ENCODE measurements at places on chromosomes 6 and 20.

DNA sequence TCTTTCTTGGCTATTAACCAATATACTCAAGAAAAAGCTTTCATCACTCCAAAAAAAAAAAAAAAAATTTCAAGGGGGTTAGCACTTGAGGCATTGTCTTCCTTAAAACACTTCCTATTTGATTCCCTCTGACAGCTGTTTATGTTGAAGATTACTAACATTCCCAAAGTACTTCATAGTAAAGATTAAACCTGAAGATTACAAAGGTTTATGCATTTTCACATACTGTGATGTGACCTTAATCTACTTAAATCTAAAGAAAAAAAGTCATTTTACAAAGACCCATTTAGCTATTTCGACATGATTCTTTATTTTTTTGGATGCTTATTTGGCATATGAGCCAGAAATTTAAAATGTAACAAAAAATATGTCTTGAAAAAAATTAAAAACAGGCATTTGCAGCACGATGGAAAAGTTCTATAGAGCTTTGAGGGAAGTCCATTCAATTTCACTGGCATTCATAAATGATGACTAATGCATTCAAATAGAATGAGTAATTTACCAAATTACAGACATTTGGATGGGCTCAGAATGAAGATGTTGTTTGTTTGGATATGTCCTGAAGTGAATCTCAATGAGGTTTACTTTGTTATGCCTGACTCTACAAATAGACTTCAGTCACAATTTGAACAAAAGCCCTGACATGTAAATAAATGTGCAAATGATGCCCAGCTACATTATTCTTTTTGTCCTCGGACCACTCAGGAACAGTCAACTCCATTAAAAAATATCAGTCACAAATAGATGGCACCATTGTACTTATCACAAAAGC is 674.6 kb upstream of the MARCKS start:
- DNase-seq, result no peak

DNA sequence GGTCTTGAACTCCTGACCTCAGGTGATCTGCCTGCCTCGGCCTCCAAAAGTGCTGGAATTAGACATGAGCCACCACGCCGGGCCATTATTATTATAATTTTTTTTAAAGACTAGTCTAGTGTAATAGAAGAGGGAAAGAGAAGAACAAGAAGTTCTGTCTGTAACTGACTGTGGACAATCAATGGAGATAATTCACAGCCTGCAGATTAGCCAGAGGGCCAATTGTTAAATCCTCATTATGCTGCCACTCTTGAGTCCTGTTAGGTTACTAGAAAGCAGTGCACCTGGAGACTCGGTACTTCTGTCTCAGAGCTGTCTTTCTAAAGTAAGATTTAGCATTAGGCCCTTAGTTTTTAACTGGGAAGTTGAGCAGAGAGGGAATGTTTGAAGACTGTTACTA is 37.5 kb downstream of the CARMIL1 start:
- DNase-seq, result no peak

DNA sequence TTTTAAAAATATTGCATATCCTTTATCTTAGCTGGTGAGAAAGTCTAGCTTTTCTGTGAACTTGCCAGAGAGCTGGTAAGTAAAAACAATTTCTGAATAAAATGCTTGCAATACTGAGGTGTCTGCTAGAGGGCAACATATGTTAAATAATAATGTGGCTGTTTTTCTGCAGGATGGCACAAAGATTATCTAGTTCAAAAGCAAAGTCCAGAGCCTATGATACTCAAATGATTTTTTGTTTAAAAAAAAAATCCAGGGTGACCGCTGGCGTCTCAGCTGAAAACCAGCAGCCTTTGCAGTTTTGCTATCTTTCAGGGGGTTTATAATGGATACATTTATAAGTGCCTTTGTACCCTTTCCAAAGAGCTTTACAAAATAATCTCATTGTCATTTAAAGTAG is 194.9 kb downstream of the PHACTR1 start:
- DNase-seq, result peak; percentile 70

DNA sequence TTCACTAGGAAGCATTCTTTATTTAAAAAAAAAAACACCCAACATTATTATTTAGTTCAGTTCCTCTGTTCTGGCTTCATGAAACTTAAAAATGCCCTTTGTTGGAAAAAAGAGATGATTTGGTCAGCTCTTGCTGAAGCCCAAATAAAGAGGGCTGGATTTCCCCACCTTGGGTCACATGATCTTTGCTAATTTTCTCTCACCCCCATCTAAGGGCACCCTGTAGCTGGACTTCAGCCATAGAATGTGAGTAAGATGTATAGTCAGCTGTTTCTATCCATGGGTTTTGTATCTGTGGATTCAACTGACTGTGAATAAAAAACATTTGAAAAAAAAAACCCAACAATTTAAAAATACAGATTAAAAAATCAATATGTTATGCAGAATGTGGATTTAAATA is 213.9 kb upstream of the SULF2 start:
- DNase-seq, result no peak

DNA sequence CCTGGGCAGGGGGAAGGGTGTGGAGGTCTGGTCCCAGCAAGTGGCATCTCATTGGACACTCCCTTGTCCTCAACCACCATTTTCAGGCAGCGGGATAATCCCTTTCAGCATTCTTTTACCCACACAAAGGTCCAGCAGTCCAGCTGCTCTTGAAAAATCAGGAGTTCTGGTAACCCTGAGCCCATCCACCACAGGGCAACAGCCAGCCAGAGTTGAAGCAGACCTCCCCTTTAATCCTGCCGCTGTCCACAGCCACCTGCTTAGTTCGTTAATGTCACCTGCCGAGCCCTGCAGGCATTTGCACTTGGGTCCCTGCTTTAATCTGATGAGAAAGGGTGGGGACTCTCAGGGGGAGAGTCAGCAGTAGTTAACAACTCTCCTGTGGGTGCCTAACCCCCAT is 11.1 kb downstream of the TMEM74B start:
- no peak for DNase-seq

GRCh38 chr20:36815454-36816091 is 42.0 kb upstream of the DSN1 start:
- no peak for DNase-seq

DNA sequence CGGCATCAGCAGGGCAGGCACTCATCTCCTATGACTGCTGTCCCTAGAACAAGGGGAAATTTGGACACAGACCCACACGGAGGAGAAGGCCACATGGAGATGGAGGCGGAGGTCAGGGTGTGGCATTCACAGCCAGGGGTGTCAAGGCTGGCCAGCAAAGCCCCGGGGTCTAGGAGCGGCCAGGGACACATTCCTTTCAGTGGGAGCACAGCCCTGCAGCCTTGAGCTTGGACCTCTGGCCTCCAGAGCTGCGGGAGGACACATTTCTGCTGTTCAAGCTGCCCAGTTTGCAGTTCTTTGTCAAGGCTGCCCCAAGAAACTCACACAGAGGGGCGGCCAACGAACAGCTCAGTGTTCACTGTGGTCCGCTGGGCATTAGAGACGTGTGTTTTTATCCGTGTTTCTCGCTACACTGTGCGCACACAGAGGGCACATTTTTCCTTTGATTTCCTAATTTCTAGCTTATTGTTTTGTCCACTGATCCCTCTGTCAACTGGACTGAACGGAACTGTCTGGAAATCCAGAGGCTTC is 93.4 kb upstream of the MPC1 start:
- DNase-seq, result no peak

DNA sequence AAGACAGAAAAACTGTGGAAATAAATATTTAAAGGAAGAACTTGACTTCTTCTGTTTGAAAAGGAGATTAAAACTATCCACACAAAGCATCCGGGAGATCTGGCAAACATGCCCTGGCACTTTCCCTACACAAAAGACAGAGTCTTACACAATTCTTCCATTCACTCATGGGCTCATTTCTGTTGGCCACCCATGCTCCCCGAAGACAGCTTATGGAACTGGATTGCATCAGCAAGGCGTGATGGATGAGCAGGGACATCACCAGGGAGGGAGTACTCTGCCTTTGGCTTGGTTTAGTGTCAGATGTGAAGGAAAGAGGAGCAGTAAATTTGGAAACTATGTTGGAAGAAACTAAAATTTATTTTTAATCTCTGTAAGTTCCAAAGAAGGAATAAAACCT is 379.3 kb downstream of the CD109 start:
- DNase-seq, result no peak

GRCh38 chr6:24270011-24270410 is 87.8 kb downstream of the DCDC2 start:
- DNase-seq, result no peak

- no peak for DNase-seq
These were observed 1.3 kb downstream of the CBLN4 start for GRCh38 chr20:56004007-56004406.

GRCh38 chr20:327186-328026 is 2.1 kb downstream of the SOX12 start:
- DNase-seq, result peak; percentile 97

GRCh38 chr6:137487869-137488149 is 6.4 kb downstream of the OLIG3 start:
- DNase-seq, result no peak

GRCh38 chr20:32433311-32434021 is 75.3 kb downstream of the ASXL1 start:
- no peak for DNase-seq

DNA sequence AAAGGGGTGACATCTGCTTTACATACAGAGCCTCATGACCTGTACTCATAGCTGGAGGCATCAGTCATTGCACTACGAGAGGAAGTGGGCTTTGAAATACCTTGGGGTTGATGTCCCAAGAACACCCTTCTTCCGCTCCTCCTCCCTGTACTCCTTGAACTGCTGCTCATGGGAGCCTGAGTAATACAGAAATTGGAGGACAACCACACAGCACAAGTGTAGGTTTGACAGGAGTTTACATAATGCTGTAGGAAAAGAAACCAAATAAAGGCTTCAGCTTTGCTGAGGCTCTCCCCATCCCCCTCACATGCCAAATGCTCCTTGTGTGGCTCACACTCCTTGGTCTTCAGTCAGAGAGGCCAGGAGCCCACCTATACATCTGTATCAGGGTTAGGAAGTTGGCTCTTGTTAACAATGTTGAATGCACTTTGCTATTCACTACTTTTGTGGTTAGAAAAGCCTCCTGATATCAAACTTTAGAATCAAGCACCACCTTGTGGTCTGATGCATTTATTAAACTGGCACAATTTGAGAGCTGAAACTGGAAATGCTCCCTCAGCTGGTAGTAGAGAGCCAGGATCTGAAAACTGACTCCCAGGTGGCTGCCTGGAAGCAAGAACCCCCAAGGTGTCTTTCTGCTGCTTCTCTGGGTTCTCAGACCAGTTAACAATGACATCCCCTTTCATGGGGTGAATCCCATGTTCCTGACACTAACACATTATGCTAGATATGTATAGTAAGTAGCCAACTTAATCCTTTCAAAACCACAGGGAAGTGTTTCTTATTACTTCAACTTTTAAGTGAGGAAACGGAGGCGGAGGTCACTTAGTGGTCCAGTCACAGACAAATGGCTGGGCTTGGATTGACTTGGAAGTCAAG is 56.2 kb upstream of the EDN1 start:
- DNase-seq, result peak; percentile 72

GRCh38 chr6:6393069-6393529 is 72.6 kb upstream of the F13A1 start:
- no peak for DNase-seq

DNA sequence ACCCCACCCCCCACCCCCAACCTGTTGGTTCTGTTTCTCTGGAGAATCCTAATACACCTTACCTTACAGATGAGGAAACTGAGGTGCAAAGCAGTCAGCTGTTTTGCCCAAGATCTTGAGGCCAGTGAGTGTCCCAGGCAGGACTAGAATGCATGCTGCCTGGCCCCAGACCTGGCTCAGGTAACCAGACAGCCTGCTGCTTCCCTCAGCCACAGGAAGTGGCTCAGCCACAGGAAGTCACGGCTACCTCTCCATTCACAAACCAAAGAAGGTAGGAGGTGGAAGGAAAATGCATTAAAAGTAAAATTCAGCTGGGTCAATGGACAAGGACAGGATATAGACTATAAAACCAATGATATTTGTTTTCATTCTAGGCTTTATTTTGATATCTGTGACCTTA is 517.6 kb downstream of the CD83 start:
- no peak for DNase-seq
